ENCODE measurements at places on chromosomes 7 and 10.
A peak's percentile ranks its signal among the peaks of the same experiment; 100 is the strongest.

DNA sequence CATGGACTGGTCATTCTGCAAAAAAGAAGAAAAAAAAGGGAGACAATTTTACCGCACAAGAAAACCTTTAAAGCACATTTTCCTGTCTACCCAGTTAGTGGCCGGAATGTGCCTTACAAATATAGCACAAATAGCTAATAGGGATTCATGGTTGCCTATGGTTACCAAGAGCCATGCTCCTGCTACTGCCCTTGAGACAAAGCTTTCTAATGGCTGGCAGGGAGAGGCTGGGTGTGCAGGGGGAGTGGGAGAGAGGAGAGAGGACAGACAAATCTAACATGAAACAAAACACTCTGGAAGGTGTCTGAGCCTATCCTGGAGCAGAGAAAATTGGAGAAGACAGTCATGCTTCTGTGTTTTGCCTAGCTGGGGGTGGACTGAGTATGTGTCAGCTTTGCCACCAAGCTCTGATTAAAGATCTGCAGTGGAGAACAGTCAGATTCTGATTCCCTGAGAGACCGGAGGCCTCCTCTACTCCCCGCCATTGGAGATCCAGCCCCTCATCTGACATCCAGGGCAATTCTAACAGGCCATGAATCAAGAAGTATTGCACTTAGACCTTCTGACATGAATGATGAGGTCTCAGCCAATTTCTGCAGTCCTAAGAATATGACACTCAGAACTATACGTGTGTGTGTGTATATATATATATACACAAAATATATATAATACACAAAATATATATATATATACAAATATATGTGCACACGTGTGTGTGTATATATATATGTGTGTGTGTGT lies 80.2 kb downstream of the PRTFDC1 start:
- no peak for ATAC-seq

- ATAC-seq, result no peak
Observed at GRCh38 chr7:53940483-53940882, 601.7 kb upstream of the VSTM2A start.

GRCh38 chr10:89741126-89741762 lies 39.9 kb downstream of the KIF20B start:
- ATAC-seq, result no peak

DNA sequence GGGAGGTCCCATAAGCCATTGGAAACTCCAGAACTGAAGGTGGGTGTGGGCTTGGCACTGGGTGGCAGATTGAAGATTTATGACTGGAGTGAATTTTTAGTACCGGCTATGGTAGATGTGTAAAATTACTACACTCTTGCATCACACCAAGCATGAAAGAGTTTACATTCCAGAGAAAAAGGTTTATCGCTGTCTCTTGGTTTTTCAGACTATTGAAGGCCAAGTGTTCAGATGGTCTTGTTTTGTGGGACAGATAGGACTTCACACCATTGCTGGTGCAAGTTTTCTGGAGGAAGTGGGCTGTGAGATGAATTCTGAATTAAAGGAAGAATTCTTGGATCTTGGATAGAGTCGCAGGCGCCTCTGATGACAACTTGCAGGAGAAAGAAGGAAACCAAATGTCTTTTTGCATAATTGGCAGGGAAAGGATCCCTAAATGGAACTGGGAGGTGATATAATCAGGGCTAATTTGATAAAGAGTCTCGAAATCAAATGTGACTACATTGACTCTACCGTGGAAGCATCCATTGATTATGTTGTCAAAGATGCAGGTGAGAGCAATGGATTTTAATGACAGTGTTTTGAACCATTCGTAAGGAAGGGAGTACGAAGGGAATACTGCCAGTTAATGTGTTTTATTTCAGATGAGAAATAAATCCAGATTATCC lies 14.2 kb upstream of the NMT2 start:
- no peak for ATAC-seq

DNA sequence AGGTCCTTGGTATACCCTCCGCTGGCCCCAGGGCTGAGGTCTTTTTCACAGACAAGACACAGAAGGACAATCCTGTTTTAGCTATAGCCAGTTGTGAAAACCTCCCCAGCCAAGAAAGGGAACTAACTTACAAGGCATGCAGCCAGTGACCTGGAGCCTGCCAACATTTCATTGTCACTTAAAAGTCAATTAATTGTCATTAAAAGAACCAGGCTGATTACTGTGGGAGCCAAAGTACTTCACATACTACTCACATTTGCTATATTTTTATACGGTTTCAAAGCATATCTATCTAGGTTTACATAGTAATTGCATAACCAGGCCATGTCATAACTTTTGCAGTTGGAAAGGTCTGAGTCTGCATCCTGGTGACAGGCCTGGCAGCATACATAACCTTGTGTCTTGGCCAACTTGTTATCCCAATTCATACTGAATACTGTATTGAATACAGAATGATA lies 31.1 kb downstream of the NRBF2 start:
- ATAC-seq, result no peak

DNA sequence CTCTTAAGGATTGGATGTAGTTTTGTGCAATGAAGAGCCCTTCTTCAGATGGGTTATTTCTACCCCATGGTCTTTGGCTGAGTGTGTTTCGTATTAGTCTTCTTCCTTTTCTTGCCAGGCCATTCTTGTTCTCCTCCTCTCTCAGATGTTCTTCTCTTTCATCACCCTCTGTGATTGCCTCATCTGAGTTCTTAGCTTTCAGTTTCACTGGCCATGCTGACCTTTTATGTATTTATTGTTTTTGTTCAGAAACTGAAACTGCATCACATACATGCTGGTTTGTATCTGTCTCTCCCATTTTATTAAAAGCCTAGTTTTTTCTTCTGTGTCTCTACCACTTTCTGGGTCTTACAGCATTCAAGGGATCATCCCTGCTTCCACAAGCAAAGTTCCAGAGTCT lies 21.7 kb upstream of the PCGF5 start:
- peak; percentile 40 for ATAC-seq

DNA sequence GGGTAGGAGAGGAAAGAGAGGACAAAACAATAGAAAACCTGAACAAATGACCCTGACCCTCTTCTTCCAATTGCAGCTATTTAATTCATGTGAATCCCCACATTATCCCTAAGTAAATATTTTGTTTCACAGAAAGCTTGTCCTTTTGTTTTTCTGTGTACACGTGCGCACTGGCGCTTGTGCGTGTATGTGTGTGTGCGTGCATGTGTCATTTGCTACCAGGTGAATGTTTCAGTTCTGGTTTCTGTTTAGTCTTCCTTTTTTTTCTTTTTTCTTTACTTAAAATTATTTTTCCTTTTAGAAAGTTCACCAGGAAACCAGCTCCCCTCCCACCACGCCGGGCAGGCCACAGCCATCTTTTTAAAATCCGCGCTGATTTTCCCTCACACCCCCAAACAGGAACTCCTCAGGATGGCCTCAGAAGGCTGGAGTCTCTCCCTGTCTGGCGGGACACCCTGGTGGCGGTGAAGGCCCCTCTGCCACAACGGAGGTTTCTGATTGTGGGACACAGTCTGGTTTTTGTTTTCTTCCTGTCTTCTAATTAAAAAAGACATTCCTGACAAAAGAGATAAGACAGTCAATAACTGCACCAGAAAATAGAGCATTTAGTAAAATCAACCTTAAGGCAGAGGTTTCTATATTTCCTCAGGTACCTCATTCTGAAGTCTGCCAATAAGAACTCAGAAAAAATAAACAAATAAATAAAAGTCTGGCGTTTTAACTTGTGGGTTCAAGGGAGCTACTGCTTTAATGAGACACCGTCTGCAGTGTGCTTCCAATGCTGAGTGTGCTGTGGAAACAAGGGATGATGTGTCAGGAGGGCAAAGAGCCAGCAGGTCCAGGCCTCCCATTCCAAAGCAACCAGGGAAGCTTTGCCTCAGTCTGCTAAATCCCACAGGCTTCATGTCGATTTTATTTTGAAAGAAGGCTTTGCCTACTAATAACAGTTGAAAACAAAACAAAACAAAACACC lies 17.4 kb downstream of the IRF5 start:
- no peak for ATAC-seq

- ATAC-seq, result no peak
Observed at GRCh38 chr10:114953047-114953446, 15.1 kb downstream of the TRUB1 start.

DNA sequence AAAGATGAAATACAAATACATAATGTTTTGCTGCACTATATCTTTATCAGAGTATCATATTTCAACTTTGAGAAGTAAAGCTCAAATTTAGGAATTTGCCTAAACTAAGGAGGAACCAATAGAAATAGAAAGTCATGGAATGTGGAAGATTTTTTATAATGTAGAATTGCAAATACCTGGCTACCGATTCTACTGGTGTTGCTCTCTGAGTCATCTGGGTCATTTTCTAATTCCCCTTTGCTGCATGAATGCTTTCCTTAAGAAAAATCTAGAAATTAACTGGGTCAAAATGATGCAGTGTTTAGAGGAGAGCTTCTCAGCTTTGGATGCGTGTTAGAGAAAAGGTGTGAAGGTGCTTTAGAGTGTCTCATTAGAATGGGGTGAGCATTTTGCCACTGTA lies 568.9 kb upstream of the ANKRD30A start:
- no peak for ATAC-seq

DNA sequence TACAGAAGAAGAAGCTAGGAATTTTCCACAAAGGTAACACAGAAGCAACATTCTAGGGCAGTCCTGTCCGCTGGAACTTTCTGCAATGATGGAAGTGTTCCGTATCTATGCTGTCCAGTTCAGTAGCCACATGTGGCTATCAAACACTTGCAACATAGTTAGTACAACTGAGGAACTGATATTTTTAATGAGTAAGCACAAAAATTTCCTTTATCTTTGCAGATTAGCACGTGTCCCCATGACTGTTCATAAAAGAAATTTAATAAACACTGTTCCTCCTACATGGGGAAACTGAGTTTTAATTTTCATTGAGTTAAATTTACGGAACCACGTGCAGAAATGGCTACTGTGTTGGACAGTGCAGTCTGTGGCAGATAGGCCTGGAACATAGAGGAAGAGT lies 336.4 kb upstream of the KMT2E start:
- ATAC-seq, result no peak

- ATAC-seq, result no peak
Observed at GRCh38 chr7:114977277-114977676, 55.4 kb downstream of the MDFIC start.

GRCh38 chr10:89909752-89910151 lies 208.4 kb downstream of the KIF20B start:
- ATAC-seq, result no peak

GRCh38 chr7:20290505-20291111 lies 40.1 kb upstream of the ITGB8 start:
- ATAC-seq, result no peak

DNA sequence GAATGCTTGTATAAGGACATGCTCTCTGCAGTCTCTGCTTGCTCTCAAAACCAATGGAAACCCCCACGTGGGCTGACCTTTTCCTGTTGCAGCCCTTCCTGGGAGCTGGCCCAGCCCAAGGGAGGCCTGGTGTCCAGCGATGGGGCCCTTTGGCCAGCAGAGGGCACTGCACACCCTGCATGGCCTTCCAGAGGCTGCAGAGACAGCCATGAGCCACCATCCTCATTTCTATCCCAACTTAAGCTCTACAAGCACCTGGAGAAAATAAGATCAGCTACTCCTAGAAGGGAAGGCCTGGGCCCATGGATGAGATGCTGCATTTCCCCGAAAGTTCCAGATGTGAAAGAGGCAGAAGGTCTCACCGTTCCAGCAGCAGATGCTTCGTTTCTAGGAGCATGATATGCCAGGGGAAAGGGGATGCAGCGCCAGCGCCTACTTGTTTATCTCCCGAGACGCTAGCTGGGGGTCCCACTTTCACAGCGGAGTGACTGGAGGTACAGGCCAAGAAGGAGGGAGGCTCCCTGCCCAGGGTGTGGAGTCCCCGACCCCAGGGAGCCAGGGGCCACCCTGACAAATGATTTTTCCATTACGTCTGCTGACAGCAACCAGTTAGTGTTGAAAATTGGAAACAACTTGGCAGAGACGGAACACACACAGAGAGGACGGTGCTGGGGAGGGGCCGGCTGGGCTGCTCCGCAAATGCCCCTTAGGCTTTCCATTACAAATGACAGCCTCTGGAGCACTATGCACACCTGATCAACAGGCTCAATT lies 106.4 kb downstream of the ZRANB1 start:
- peak; percentile 53 for ATAC-seq

- ATAC-seq, result no peak
Observed at GRCh38 chr7:22295402-22296264, 61.3 kb downstream of the RAPGEF5 start.

DNA sequence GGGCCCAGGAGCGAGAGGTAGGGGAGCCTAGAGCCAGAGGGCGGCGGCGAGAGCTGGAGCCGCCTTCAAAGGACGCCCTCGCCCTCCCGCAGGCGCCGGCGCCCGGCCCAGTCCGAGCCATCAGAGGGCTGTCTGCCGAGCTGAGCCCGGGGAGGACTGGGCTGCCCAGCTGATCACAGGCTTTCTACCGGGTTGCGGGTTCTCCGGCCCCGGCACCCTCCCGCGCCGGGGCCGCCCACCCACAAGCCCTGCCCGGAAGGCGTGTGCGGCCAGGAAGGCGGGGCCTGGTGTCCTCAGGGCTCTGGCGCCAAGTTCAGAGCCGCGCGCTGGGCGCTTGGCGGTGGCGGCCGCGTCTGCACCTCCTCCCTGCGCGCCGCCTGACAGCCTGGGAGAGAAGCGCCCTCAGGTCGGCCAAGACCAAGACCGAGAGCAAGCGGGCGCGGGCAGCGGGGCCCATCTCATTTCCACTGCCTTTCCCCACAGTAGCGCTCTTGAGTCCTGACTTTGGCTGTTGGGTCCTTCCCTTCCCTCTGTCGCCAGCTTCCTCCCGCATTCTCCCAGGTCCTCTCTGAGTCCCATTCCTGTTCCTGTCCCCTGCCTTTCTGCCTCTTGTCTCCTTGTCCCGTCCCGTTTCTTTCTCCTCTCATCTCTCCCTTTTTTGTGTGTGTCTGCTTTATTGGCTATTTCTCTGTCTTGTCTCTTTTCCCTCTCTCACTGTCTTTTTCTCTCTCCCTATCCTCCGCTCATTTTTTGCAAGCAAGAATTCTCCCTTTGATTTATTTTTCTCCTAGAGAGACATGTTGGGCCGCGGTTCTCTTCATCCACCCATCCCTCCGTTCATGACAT lies 60.6 kb upstream of the MSMB start:
- ATAC-seq, result peak; percentile 94

DNA sequence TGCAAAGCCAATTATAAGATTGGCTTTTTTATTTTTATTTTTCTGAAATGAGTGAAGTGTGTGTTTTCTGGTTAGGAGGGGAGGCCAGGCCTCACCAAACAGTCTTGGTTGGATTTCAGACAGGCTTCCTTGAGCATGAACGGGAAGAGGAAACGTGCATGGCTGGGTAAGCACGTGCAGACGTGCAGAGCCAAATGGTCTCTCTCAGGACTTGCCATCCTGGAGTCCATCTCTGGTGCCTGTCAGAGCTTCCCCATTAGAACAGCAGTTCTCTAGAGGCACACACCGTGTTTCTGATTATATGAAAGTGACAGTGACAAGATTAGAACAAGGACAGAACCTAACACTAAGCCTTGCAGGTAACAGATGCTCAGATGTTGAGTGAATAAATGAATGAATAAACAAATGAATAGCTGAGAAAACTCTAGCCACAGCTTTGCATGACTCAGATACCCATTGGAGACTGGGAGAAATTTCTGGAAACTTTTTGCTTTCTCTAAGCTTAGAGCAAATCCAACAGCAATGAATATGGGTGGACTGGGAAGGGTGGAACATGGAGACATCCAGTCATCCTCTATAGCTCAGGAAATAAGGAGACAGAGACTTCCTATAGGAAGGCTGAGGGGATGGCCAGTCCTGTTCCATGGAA lies 11.8 kb upstream of the CALD1 start:
- ATAC-seq, result no peak

GRCh38 chr7:134293002-134293740 lies 23.6 kb downstream of the SLC35B4 start:
- no peak for ATAC-seq

GRCh38 chr7:21902240-21902639 lies 43.5 kb downstream of the CDCA7L start:
- ATAC-seq, result no peak

- no peak for ATAC-seq
Observed at GRCh38 chr10:129694691-129695243, 227.7 kb downstream of the MGMT start.

Measured in activated CD4-positive, CD25-positive, alpha-beta regulatory T cell treated with anti-CD3 and anti-CD28 coated beads, Interleukin-2, amount 50 U/mL, for 24 hours (primary cell).